ENCODE measurements at places on chromosomes 5 and 9.
A peak's percentile ranks its signal among the peaks of the same experiment; 100 is the strongest.

DNA sequence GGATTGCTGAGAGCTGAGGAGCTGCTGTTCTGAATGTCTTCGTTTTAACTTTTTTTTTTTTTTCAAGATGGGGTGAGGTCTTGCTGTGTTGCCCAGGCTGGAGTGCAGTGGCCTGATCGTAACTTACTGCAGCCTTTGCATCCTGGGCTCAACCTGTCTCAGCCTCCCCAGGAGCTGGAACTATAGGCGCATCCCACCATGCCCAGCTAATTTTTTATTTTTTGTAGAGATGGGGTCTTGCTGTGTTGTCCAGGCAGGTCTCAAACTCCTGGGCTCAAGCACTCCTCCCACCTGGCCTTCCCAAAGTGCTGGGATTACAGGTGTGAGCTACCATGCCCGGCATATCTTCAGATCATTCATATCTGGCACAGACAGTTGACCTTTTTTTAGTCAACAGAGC lies 46.5 kb downstream of the TRIO start:
- DNase-seq = no peak

GRCh38 chr5:173974688-173975239 lies 14.2 kb upstream of the C5orf47 start:
- DNase-seq = no peak

DNA sequence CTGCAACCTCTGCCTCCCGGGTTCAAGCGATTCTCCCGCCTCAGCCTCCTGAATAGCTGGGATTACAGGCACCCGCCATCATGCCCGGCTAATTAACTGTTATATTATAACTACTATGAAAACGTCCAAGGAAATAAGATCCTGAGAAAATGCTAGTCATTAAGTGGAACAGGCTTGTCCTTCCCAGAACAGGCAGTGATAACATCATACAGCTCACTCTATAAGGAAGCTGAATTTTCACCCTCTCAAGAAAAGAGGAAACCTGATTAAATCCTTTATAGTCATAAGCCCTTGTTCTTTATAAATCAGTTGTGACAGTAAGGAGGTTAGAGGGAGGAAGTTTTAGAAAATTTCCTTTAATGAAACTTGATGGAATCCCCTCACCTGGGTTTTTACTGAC lies 163.9 kb upstream of the CLINT1 start:
- no peak for DNase-seq

DNA sequence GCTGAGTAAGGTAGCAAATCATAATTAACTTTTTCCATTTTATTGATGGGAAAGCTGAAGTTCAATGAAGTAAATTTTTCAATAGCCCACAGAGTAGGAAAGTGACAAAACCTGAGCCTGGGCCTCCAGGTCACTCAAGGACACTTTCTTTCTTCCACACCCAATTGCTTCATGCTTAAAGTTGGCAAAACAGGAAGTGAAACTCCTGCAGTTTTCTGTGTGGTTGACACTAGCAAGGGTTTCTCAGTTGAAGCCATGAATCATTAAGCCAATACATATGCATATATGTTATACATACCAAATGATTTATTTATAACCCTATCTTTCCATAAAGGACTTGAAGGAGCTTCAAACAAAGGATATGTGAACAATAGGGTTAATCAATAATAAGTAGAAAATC lies 13.9 kb downstream of the TLR4 start:
- no peak for DNase-seq

DNA sequence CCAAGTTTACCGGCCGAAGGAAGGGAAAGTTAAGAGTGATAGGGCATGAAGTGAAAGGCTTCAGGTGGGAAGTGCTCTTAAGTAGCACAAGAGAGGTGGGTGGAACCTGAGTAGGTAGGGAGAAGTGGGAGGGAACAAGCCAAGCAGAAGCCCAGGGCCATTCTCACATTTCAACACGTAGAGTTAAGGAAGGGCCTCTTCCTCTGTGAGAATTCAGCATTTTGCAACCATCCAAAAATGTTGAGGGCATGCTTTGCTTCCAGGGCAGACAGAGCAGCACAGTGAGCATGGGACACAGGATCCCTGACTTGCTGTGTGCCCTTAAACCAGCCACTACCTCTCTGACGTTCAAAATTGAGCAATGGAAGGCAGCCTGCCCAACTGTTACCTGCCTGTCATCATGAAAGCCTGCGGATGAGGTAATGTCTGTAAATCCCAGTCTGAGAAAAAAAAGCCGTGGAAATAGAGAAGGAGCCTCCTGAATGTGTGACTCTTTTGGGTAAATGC lies 3.3 kb downstream of the CYFIP2 start:
- no peak for DNase-seq

DNA sequence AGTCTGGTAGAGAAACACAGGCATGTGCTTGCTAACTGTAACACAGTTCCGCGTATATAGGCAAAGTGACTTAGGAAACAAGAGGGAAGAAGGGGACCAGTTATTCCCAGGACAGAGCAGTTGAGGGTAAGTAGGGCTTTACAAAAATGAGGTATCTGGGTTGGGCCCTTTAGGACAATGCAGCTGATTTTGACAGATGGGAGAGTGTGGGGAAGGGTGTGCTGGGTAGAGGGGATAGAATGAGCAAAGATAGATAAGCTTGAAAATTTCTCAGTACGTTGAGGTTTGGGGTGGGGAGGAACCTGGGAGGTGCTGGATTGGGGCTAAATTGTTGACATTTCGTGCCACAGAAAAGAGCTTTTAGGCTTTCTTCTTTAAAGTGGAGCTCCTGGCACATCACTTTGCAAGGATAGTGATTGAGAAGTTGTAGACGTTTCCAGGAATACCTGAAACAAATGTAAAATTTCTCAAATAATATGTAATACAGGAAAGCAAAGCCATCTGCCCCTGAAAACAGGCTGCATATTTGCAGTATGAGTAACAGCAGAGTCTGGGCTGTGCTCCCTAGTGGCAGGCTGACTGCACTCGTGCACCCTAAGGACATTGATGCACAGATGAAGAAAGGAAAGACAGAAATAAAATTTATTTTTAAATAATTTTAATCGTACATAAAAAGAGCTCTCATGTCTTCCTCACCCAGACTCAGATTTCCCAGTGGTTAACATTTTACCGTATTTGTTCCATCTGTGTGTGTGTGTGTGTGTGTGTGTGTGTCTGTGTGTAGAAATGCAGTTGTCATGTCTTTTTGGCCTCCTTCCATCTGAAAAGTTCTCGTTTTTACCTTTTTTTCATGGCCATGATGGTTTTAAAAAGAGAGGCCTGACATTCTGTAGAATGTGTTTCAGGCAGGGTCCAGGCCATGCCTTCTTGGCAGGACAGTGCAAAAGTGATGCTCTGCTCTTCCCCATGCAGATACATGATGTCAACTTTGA lies 144.9 kb upstream of the DMRT1 start:
- no peak for DNase-seq

- DNase-seq = no peak
These were observed 173.3 kb downstream of the DENND1A start for GRCh38 chr9:123756484-123757106.

GRCh38 chr5:82676661-82677060 lies 398.5 kb upstream of the RPS23 start:
- no peak for DNase-seq

GRCh38 chr5:82793808-82794419 lies 283.3 kb downstream of the TMEM167A start:
- peak; percentile 55 for DNase-seq

DNA sequence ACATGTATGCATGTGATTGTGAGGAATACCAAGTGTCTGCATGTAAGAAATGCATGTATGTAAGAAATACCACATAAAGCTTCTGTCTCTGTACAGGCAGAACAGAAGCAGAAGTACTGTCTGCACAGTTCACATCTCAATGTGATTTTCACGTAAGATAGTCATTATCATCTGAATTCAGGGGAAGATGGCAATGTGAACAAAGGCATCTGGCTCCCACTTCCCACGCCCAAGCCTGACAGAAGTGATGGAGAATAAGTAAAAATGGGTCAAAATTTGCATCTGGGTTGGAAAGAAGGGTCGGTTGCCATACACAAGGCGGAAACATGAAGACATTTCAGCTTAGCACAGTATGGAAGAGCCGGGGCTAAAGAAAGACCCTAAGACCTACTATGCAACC lies 71.7 kb downstream of the SUSD1 start:
- DNase-seq = no peak

- DNase-seq = no peak
These were observed 1100.9 kb upstream of the CDH6 start for GRCh38 chr5:30092548-30092947.

GRCh38 chr5:177427919-177428573 lies 1.6 kb downstream of the GRK6 start:
- DNase-seq = no peak

- DNase-seq = no peak
These were observed 304.1 kb upstream of the PANK3 start for GRCh38 chr5:168883281-168883741.

- no peak for DNase-seq
These were observed 303.6 kb upstream of the NUDT12 start for GRCh38 chr5:103866169-103866568.

- no peak for DNase-seq
These were observed 871.4 kb upstream of the C9orf72 start for GRCh38 chr9:28444637-28445036.

DNA sequence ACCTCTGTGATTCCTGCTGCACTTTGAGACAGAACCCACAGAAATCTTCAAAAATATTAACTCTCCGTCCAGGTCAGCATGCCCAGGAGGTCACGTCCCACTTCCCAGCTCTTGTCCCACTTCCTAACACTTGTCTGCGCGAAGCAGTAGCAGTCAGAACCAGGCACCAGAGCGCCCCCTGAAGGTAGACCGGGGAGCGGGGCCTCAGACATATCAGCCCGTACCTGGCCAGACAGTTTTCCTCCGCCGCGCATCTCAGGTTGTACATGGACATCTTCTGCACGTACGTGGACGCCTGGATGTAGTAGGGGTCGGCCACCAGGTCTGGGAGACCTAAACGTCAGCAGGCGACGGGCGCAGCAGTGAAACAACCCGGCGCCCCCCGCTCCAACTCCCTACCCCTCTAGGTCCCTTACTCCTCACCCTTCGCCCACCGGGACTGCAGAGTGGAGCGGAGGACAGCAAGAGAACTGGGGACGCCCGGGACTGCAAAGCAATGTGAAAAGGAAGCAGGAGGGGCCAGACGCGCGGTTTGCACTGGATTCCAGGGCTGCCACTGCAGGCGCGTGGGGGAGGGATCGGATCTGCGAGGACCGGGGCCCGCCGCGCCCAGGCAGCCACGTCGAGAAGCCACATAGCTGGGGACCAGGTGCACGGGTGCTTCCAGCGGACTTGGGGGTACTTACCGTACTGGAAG lies 1.2 kb downstream of the LOX start:
- peak; percentile 68 for DNase-seq

DNA sequence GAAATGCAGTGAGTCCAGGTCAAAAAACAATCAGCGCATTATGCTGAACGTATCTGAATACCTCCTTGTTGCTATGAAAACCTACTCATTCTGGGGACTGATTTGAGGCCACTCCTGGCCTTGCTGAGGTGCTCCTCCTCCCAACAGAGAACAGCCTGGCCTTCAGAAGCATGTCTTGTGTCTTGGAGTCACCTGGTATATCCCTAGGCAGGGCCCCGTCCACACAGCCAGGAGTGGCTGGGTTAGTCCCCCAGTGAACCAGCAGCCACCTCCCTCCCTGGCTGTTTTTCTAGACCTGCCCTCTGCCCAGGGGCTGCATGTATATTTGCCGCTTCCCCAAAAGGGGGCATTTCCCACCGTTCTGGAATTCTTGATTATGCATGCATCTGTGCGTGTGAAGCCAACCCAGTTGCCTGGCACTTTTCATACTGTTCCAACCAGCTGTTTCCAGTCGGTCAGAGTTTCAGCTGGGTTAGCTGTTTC lies 99.2 kb upstream of the SPATA31C2 start:
- no peak for DNase-seq

DNA sequence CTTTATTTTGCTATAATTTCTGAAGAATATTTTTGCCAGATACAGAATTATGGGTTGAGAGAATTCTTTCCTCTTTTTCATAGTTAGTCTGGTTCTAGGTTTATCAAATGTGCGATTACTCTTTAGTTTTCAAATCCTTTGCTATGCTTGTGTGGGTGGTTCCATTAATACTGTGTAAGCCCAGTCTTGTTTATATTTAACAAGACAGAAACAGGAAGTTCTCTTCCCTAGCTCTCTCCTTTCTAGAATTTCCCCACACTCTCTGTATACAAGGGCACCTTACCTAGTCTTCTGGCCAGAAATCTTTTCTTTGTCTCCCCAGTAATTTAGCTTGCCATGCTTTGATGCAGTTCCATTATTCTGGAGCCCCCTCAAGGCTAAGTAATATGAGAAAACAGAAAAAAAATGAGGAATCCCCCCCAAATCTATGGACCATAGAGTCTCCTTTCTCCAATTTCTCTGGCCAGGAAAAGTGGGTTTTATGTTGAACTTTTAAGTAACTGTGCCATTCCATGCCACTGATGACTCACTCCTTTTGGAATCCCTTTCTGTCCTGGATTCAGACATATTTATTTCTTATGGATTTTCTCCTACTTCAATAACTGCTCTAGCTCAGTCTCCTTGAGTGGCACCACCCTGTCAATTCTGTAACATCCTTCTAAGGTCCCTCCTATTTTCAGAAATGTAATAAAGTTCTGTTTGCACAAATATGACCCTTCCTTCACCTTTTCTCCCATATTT lies 1714.1 kb downstream of the EFNA5 start:
- no peak for DNase-seq

DNA sequence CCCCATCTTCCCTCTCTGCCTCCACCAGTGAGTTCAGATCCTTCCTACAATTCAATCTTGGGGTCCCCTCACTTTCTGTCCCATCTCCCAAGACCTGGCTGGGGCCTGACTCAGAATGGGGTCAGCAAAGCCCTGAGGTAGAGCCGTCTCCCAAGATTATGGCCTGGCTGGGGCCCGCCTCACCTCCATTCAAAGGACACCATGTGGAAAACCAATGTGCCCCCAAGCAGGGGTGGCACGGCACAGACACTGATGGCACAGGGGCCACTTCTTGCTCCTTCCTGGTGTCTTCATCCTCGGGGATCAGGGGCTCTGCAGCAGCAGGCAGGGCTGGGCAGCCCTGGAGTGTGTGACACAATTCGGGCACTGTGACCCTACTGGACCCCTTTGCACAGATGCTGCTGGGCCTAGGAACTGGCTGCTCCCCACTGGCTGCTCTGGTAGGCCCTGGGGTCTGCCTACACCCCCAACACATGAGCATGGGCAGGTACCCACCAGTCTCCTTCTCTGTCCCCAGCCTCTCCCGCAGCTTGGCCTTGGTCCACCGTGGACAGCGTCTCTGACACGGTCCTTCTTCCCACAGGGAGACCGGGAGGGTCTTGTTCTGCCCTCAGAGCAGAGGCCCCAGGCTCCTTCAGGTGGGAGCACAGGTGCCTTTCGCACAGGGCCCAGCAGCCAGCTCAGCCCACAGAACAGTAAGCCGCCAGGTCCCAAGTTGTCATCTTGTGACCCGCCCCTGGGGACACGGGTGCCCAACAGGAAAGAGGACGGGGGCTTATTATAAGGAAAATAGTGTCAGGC lies 89.5 kb downstream of the ADAMTS2 start:
- DNase-seq = no peak

GRCh38 chr9:78296201-78296892 lies 578 bp upstream of the PSAT1 start:
- no peak for DNase-seq
